ENCODE measurements at places on chromosomes 4 and X.

- no peak for DNase-seq
These were observed 165.1 kb downstream of the GPAT3 start for GRCh38 chr4:83701041-83701440.

GRCh38 chr4:97923096-97923495, 220.2 kb downstream of the STPG2 start:
- DNase-seq = no peak

DNA sequence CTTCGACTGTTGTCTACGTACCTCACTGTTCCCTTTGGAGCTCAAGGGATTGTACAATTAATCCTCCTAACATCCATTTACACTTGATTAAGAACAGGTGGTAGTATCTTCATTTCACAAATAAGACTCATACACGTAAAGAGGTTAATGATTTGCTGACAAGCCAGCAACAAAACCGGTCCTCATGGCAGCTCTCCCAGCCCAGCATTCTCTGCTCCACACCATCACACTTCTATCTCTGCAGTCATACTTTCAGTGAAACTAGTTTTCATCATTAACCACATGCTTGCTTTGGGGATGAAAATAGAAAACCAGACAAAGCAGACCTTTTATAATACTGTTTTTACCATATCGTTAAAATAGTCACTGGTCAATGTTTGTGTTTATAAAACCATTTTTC, 28.7 kb upstream of the CASK start:
- no peak for DNase-seq

- no peak for DNase-seq
These were observed 13.6 kb upstream of the MAGED4B start for GRCh38 chrX:52082578-52082977.

GRCh38 chr4:54550395-54551171, 107.2 kb upstream of the KIT start:
- DNase-seq = no peak

DNA sequence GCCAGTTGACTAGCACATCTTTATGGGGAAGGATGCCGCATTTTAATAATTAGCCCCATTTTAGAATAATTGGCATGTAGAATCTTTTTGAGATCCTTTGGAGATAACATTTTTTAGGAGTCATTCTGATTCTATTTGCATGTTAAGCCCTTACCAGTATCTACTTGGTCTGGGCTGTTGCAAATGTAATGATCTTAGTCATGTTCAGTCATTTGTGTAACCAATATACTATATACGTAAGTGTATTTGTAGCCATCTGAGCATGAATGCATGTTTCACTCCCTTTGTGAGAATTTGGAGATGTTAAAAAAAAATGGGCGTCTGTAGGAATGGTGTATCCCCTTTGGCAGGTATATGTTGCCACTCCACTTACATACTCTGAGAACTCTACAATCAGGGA, 119.1 kb downstream of the TEX13A start:
- no peak for DNase-seq

DNA sequence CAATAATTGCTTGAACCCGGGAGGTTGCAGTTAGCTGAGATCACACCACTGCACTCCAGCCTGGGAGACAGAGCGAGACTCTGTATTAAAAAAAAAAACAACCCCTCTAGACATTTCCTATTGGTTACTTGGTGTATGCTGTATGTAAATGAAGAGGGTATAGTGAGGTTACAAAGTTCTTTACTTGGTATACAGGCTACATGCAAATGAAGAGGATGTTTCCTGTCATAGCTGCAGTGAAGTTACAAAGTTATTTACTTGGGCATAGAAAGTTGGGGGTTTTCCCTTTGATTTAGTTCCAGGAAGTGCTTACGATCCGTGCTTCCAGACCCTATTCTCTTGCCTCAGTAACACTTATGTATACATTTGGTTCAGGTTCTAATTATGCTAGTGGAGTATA, 38.4 kb upstream of the CLNK start:
- DNase-seq = no peak

DNA sequence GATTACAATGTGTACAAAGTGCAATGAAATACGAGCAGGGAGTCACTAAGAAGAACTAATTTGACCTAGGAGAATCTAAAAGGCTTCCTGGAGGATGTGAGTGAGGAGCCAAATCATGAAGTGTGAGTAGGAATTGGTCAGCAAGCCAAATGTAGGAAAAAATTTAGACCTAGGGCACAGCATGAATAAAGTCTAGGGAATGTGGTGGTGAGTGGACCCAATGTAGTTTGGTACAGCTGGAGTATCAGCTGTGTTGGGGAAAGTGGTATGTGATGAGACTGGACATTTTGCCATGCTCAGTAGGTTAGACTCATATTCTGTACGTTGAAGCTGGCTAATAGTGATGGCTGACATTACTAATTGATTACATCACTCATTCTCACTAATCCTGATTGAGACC, 191.0 kb downstream of the AFF2 start:
- DNase-seq = no peak

GRCh38 chrX:45385757-45386156, 185.1 kb upstream of the DIPK2B start:
- no peak for DNase-seq

DNA sequence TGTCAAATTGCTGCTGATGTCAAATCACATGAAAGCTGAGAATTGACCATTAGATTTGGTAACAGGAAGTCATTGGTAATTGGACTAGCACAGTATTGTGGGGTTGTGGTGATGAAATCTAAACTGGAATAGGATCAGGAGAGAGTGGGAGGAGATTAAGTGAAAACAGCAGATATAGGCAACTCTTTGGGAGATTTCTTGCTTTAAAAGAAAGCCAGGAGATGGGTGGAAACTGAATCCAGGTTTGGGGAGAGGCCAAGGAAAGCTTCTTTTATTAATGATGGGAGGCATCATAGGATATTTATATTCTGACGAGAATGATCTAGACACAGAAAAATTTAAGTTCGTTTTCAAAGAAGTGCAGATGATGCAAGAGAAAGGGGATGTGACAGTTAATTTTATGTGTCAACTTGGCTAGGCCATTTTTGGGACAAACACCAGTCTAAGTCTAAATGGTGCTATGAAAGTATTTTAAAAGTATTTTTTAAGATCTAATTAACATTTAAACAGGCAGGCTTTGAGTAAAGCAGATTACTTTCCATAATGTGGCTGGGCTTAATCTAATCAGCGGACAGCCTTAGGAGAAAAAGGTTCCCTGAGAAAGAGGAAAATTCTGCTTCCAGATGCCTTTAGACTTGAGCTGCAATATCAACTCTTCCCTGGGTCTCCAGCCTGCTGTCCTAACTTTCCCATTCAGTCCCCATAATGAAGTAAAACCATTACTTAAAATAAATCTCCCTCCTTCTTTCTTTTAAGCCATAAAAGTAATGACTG, 24.7 kb downstream of the SEC24D start:
- no peak for DNase-seq

- DNase-seq = no peak
These were observed 7.4 kb downstream of the PSAPL1 start for GRCh38 chr4:7427361-7427760.

DNA sequence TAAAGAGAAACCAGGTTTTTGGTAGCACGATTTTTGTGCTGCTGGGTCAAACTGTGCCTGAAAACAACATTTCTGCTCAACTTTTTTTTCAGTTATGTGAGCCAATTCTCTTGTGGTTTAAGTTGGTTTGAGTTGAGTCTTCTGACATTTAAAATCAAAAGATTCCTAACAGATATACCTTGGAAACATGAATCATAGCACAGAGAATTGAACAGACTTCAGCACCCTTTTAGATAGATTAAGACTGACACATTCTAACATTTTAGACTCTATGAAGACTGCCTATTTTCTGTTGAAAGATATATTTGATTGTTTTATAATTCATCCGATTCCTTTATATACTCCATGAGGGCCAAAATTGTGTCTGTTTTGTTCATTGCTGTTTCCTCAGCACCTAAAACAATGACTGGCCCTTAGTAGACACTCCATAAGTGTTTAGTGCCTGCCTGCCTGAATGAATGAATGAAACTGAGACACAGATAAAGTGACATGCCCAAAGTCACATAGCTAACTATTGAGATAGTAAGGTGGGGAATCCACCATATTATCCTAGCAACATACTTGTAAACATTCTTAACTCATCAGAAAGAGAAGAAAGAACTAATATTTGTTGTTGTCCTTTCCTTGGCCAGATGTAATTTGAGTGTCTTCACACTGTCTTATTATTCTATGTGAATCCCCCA, 624.0 kb downstream of the MID1IP1 start:
- no peak for DNase-seq

GRCh38 chr4:132614682-132615081, 534.4 kb upstream of the PCDH10 start:
- DNase-seq = no peak

- DNase-seq = no peak
These were observed 77.6 kb downstream of the AFF1 start for GRCh38 chr4:87012265-87012953.

DNA sequence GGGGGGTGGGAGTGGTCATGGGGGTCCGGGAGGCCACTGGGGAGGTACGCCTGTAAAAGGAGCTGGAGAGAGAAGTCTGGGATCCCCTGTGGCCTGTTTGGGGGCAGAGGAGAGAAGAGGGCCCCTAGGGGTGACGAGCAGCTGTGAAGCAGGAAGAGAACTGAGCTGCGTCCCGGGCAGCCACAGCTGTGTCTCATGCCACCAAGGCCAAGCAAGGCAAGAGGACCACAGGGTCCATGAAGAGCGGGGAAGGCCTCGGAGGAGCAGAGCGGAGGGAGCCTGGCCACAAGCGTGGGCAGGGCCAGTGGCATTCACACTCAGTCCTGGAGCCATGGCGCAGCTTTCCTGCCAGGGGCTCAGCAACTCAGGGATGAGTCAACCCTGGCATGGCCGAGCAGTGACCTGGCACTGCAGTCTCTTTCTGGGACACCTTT, 13.6 kb upstream of the NAT8L start:
- no peak for DNase-seq

DNA sequence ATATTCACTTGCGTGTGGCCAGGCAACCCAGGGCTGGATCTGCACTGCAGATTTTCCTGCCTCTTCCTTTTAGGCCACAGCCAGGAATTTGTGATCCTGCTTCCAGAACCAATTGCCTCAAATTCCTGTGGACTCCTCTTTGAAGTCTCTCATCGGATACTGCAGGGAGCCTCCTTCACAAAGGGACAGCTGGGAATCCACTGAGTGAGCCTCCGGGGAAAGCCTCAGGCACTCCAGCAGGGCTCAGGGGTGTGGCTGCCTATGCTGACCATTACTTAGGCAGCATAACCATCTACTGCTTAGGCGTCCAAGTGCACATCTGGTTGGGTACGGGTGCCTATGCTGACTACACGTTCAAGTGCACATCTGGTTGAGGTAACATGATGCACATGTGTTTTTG, 321.5 kb downstream of the NLGN4X start:
- DNase-seq = no peak

DNA sequence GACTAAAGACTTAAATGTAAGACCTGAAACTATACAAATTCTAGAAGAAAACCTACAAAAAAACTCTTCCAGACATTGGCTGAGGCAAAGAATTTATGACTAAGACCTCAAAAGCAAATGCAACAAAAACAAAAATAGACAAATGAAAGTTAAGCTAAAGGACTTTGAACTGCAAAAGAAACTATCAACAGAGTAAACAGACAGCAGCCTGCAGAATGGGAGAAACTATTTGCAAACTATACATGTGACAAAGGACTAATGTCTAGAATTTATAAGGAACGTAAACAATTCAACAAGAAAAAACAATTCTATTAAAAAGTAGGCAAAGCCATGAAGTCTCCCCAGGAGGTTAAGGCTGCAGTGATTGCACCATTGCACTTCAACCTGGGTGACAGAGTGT, 9.1 kb downstream of the FAM47E start:
- no peak for DNase-seq

GRCh38 chr4:169664615-169665014, 44.2 kb downstream of the CLCN3 start:
- no peak for DNase-seq

- DNase-seq = no peak
These were observed 1354.8 kb upstream of the IGFBP7 start for GRCh38 chr4:58465031-58465430.

DNA sequence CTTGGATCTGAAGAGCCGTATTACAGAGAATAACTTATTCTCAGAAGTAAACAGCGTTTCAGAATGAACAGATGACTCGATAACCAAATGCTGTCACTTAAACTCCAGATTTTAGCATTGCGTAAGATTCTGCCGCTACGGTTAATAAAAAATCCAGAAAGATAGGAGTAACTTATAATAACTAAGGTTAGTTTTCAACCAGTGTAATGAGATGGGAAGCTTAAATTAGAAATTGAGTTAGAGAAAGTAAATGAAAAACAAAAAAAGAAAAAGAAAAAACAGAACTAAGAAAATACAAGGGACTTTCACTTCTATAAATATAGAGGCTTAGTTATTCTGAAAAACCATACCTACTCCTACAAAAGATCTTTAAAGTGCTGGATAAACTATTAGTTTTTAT, 13.1 kb upstream of the PARM1 start:
- no peak for DNase-seq

- no peak for DNase-seq
These were observed 77.4 kb upstream of the MID1 start for GRCh38 chrX:10697616-10698317.

GRCh38 chrX:129647418-129648410, 7.0 kb downstream of the APLN start:
- DNase-seq = no peak

- no peak for DNase-seq
These were observed 161.0 kb downstream of the CPEB2 start for GRCh38 chr4:15163284-15163645.

- no peak for DNase-seq
These were observed 999.4 kb downstream of the GLUD2 start for GRCh38 chrX:122046815-122047214.

DNA sequence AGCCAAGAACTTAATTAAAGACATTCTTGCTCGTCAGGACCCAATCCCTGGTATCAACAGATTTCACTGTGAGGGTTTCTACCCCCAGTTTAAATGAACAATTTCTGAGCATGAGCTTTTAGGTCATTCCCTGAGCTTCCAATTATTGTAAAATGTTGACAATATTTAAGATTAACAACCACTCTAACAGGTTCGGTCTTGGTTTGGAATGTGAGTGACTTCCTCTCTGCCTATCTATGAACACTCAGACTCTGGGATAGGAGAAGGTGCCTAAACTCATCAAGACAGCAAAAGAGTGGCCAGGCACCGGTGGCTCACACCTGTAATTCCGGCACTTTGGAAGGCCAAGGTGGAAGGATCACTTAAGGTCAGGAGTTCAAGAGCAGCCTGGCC, 82.9 kb upstream of the TMEM150C start:
- DNase-seq = no peak

DNA sequence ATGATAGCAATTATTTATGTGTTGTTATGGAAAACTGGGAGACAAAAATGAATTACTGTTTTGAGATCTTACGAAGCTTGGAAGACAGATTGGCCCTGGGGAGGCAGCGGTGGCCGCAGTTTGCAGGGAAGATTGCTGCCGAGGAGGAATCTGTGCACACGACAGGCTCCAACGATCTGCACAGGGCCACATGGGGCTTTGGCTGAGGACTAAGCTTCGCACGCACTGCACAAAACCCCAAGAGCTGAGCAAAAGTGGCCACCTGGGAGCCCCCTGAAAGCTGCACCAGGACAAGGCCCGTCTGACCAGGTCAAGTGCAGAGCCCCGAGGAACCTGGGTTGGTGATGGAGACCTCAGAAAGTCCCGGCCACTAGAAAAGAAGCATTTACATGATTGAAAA, 5.2 kb upstream of the PDE6B start:
- DNase-seq = no peak
